ENCODE measurements at places on chromosomes 4 and X.

- peak; percentile 62 for DNase-seq
These were observed 10.1 kb upstream of the SASH3 start for GRCh38 chrX:129769467-129770154.

DNA sequence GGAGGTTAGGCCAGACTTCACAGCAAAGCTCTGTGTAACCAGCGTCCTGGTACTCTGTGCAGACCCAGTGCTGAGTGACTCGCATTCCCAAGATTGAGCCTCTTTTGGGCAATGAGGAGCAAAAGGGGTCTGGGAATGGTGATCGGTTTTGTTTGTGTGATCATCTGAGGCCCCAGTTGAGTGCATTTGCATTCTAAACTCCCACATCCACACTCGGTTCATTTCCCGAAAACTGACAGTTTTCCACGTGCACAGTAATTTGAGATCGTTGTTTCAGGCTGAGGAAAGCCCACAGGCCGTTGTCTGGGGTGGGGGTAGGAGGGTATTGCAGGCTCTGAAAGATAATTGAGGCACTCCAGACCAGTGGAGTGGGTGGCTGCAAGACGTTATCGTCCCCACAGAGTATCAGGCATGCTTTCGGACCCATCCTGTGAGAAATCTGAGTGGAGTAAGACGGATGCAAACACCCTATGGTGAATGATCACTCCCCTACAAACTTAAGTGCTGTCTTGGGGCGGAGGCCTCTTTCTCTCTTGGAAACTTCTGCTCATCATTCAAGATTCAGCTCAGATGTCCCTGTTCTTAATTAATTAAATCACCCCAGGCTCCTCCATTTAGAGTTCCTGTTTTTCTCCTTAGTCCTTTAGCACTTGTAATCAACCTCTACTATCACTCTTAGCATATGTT lies 96.1 kb downstream of the AFF1 start:
- no peak for DNase-seq

GRCh38 chrX:30144971-30145731 lies 70.2 kb upstream of the MAGEB2 start:
- no peak for DNase-seq

- no peak for DNase-seq
These were observed 39.3 kb downstream of the LNX1 start for GRCh38 chr4:53551958-53552357.

- DNase-seq: no peak
These were observed 39.7 kb downstream of the PTPN13 start for GRCh38 chr4:86633854-86634253.

DNA sequence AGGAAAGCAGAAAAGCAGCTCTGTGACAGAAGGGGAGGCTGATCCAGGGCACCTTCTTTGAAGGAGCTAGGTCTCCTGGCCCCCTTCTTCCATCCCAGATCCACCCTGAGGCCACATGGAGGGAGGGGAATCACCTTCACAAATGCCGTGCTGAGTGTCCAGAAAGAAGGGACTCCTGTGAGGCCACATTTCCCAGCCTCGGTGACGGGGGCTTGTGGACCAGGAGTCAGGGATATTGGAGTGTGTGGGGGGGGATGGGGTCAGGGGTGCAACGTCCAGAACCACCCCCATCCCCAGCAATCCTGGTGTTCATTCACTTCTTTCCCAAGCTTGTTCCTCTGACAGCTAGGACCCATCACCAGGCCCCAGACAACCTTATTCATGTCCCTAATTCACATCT lies 4.7 kb downstream of the TIMM17B start:
- no peak for DNase-seq

GRCh38 chrX:14073071-14073470 lies 43.4 kb upstream of the GEMIN8 start:
- no peak for DNase-seq

- no peak for DNase-seq
These were observed 62.5 kb downstream of the PAQR3 start for GRCh38 chr4:78876568-78877320.

GRCh38 chr4:108850219-108850649 lies 87.4 kb upstream of the ETNPPL start:
- no peak for DNase-seq

All from activated naive CD8-positive, alpha-beta T cell treated with anti-CD3 and anti-CD28 coated beads, Interleukin-2, amount 10 ng/mL, durations not matched to agents 7 days and 5 days (primary cell).